Right cardiac atrium (tissue), 5 donors: ENCODE measurements at places on chromosomes 12 and 14. TPM values are rescaled to one million over a fixed set of nuclear protein-coding genes. Genes with fewer than 3 reads are reported as not detected.

DNA sequence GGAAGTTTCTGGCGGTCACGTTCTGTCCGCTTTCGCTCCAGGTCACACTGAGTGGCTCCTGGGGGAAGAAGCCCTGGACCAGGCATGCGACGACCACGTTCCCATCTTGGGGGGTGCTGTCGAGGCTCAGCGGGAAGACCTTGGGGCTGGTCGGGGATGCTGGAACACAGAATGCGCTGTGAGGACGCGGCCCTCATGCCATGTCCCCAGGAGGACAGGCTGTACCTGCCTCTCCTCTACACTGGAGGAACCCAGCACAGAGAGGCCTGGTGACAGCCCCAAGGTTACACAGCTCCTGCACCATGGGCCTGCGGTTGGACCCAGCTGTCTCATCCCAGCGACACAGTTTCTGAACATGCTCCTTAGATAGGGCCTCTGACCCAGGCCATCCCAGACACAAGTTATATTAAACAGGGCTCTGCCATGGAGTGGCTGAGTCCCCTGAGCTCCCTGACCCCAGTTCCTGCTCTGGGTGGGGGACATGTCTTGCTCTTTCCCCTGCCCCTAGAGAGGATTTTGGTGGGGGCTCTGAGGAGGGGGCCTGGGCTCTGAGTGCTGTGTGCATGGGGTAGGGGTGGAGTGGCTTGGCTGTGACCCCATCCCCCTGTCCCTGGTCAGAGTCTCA lies 62.0 kb downstream of the TMEM121 start:
- no peak for DNase-seq

DNA sequence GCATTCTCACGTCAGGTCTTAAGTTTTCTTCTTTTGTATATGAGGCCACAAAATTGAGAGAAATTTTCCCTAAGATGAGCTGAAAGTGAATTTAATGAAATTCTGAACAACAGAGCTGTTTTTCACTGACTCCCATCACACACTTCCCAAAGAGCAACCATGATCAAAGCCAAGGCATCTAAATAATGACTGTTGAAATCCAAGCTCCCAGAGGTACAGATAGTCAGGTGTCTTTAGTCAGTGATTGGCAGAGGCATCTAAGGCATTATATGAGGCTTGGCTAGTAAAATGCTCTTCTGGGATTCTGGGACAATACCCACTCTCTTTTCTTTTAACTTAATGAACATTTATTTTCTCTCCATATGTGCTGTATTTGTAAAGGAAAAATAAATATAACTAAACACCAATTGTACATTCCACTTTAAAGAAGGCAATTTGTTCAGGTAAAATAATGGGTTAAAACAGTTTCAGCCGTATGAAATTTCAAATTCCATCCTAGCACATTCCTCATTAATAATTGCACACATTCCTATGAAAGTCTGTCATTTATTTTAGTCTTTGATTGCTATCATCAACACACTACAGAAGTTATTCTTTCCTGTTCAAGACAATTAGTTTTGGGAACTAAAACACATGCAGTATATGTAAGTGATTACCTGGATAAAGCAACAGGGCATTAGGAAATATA lies 871 bp upstream of the SSTR1 start:
- no peak for DNase-seq

GRCh38 chr14:59344016-59344415 lies 121.2 kb downstream of the GPR135 start:
- no peak for DNase-seq

GRCh38 chr14:49287004-49287403 lies 299.2 kb downstream of the RPS29 start:
- DNase-seq: no peak

DNA sequence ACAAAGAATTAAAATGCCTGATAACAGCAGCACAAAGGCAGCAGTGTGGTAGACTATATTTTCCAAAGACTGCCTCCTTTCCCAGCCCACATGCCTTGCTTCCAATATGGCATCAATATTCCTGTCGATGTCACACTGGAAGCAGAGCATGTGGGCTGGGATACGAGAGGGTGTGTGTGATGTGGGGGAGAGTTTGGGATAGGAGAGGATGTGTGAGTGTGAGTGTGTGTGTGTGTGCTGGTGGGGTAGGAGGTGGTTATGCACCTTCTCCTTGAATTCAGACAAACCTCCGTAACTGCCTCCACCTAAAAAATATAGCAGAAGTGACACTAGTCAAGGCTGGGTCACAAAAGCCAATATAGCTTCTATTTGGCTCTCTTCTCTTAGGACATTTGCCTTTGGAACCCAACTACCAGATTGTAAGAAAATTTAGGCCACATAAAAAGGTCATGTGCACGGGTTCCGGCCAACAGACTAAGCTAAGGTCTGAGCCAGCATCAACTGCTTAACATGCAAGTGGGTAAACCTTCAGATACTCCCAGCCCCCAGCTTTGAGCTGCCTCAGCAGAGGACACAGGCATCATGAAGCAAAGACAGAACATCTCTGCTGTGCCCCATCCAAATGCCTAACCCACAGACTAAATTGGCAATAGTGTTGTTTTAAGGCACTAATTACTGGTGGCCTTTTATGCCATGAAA lies 29.5 kb downstream of the SPPL3 start:
- DNase-seq: no peak

SLC8A3 gene
- 0.09 TPM for total RNA-seq

KCNMB4 gene
- 3.5 TPM for total RNA-seq

EPYC gene
- not detected for total RNA-seq

GRCh38 chr12:76276499-76277151 lies 71.6 kb downstream of the BBS10 start:
- no peak for DNase-seq

- DNase-seq: no peak
Measured at GRCh38 chr12:22545255-22545654, 913 bp upstream of the C2CD5 start.

LRTM2 gene
- total RNA-seq: not detected

DNA sequence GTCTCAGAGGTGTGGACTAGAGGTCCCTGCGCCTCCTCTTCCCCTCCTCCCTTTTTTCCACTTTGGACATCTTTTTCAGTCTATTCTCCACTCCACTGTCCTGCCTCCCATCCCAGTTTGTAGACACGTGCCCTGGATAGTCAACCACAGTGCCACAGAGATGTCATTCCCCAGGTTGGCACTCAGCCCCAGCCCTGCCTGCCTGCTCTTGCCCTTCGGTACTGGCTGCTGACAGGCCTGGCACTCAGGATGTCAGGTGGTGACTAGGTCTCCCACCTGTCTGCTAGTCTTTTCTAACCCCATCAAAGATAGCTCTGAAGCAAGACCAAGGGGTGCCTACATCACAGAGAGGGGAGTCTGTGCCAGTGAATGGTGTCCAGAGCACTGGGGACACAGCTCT lies 15.8 kb downstream of the KRT71 start:
- no peak for DNase-seq

GRCh38 chr14:70887207-70887681 lies 20.0 kb upstream of the PCNX1 start:
- DNase-seq: no peak

DNA sequence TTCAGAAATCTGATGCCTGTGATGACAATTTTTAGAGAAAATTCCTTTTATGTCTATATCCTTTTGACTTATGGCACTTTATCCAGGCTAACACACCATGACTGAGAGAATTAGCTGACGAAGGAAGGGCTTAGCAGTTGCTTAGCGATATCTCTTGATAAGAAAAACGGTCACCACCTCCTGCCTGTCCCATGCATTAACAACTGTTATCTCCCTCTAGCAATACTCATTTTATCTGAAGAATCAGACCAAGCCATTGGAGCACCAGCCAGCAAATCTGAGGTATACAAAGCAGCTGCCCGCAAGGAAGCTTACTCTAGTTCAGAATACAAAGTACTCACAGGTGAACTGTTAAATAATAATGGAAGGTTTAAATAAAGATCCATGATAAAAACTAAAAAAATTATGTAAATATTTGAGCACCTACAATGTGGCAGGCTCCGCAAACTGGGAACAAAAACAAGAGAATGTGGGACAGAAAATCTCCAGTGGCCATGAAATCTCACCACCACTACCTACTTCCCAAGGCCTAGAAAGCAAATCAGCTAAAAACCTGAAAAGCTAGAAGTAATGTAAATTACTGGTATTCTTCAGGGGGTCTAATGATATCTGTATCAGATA lies 24.3 kb downstream of the PPM1H start:
- DNase-seq: no peak

DNA sequence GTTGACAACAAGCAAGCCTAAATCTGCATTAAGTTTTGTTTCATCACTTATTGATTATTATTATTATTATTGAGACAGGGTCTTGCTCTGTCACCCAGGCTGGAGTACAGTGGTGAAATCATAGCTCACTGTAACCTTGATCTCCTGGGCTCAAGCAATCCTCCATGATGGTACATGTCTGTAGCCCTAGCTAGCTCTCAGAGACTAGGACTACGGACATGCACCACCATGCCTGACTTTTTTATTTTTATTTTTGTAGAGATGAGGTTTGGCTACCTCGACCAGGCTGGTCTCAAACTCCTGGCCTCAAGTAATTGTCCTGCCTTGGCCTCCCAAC lies 35.7 kb upstream of the STK38L start:
- DNase-seq: no peak

DNAH10 gene
- total RNA-seq: 0.06 TPM

ACACB gene
- 94.9 TPM for total RNA-seq

- DNase-seq: peak; percentile 71
Measured at GRCh38 chr12:51926064-51926632, 18.8 kb downstream of the ACVRL1 start.

DNA sequence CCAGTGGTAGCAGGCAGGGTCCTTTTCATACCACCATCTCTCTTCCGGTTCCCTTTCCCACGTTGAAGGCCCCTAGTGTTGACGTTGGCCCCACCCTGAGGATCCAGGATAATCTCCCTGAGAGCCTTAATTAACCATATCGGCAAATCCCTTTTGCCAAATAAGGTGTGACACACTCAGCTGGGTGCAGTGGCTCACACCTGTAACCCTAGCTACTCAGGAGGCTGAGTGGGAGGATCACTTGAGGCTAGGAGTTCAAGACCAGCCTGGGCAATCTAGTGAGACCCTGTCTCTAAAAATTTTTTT lies 2.8 kb upstream of the TMEM119 start:
- no peak for DNase-seq

PAX9 gene
- not detected for total RNA-seq

MAGOHB gene
- total RNA-seq: 17.4 TPM

GRCh38 chr12:113238309-113238708 lies 17.0 kb downstream of the TPCN1 start:
- DNase-seq: peak; percentile 51

DNA sequence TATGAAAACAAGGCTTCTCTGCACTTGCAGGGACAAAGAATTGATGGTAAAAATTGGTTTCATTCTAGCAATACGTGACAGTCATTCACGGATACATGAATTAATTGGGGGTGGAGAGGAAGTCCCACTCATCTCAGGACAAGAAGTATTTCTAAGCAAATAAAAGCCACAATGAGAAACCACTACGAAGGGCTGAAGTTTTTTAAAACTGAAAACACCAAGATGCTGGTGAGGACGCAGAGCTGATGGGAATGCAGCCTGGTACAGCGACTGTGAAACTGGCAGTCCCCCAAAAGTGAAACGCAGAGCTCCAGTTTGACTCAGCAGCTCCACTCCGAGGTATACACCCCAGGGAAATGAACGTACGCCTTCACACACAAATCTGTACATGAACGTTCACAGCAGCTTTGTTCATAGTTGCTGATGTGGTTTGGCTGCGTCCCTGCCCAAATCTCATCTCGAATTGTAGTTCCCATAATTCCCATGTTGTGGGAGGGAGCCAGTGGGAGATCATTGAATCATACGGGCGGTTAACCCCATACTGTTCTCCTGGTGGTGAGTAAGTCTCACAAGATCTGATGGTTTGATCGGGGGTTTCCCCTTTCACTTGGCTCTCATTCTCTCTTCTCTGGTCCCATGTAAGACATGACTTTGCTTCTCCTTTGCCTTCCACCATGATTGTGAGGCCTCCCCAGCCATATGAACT lies 89.0 kb downstream of the SCARB1 start:
- no peak for DNase-seq

DNA sequence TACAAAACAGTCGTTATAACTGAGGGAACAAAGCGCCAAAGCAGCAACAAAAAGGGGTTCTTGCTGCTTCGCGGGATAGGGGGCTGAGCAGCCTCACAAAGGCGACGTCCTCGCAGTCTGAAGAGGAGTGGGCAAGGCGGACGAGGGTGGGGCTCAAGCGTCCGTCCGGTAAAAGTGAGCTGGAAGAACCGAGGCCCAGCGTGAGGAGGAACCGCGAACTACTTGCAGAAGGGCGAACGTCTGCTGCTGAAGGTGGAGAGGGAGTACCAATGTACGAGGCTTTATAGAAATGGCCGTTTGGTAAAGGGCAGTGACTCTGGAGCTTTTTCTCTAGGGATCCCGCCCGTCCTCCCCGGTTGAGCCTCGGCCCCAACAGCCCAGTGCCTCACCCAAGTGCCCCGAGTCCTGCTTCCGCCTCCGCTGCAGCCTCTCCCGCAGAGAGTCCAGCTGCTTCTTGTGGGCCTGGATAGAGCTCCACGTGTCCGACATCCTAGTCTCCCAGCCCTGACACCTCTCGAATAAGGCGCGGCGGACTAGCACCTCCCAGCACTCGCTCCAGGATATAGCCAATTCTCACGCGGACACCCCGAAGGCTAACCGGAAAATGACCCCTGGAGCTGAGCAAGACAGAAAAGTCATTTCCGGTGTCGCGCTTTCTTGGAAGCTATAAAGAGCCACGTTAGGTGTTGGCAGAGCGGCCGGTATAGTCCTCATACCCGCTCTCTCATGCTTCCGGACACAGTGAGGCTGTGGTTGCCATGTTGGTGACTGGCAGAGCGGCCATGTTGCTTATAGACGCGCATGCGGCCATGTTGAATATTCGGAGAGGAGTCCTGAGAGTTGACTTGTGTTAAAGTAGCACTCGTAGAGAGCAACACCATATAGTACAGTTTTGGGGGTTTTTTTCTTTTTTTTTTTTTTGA lies at the start of gene METTL3:
Gene METTL3 (minus strand): TSS at position 606 of the 923 bp plus-strand sequence. CDS start 117 bp downstream, at position 489.
- peak; percentile 98 for DNase-seq

GRCh38 chr12:89261982-89262381 lies 90.3 kb downstream of the DUSP6 start:
- DNase-seq: no peak

DNA sequence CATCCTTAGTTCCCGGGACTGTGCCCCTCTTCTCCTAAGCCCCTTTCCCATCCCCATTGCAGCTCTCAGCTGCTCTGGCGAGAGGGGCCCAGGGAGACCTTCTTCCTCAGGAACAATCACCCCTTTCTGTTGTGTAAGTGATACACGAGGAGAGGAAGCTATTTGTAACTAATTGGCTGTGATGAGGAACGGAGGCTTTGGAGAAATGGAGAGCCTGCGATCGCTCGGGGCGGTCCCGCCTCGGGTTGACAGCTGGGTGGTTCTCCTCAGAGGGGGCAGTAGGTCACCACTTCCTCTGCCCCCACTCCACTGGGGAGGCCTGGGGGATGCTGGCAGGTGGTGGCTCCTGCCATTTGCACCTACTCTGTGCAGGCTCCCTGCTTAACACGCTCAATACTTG lies 6.6 kb upstream of the PGF start:
- no peak for DNase-seq

- no peak for DNase-seq
Measured at GRCh38 chr12:81347404-81347803, 269.5 kb downstream of the ACSS3 start.

- DNase-seq: no peak
Measured at GRCh38 chr12:53459097-53459496, 7.2 kb downstream of the PCBP2 start.
